ENCODE measurements at places on chromosomes 2 and 18.

GRCh38 chr2:57862727-57863126 is 183.9 kb upstream of the VRK2 start:
- DNase-seq, result no peak

GRCh38 chr2:58800881-58801280 is 559.8 kb upstream of the FANCL start:
- DNase-seq, result no peak

GRCh38 chr2:73295751-73296400 is 2.5 kb upstream of the EGR4 start:
- no peak for DNase-seq

DNA sequence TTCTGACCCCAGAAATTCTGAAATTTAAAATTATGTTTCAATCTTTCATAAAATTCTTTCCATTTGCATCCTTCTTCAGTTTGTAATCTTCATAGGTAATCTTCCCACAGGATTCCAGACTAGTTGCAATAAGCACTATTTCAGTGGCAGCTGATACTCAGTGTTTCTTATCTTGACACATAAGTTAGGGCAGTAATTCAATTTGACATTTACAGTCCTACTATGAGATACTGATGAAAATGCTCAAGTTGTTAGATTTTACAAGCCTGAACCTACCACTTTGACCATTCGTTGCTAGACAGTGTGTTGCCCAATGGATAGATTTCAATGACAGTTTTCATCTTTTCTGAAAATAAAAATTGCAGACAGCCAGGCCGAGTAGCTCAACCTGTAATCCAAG is 10.4 kb downstream of the METTL21A start:
- DNase-seq, result no peak

DNA sequence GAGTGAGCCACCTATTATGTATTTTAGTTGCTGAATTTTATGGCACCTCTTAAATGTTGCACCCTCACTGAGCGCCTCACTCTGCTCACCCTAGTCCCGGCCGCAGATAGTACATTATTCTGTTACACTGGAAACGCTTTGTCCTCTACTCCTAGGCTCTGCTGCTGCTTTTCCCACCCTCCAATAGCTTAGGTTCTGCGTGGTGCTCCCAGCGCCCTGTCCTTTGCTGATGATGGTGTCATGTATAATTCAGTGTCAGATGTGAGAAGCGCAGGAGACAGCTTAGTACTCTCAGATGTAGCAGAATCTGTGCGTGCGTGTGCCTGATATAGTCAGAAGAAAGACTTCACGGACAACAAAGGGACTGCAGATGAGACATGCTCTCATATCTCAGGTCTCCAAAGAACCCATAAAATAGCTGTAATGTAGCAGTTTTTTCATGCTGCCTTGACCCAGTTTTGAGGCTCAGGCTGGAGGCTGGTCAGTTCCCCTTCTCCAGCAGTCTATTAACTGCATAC is 1.4 kb upstream of the REEP1 start:
- no peak for DNase-seq

DNA sequence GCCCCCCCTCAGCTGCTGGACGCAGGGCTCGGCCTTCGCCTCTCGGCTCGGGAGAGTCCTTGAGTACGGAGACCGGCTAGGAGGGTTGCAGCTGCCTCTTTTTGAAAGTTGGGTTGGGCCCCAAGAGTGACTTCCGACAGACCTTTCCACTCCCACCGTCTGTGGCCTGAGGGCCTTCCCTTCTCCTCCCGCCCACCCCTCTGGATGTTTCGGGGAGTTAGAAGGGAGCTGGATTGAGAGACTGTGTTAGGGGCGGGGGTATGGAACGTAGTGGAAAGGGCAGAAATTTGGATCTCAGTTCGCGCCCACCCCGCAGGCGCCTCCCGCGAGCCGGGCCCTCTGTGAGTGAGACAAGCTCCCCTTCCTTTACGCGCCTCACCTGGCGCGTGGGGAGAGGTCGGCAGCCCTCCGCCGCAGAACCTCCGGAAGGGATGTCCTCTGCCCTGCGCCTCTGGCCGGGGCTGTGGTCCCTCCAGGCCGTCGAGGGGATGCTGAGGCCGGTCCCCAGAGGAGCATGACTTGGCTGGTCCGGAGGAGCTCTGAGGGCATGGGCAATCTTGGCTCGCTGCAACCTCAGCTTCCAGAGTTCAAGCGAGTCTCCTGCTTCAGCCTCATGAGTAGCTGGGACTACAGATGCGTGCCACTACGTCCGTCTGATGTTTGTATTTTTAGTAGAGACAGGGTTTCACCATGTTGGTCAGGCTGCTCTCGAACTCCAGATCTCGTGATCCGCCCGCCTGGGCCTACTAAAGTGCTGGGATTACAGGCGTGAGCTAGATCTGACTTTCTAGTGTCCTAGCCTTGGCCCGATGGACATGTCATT is 15.9 kb downstream of the C2orf74 start:
- DNase-seq, result peak; percentile 27

DNA sequence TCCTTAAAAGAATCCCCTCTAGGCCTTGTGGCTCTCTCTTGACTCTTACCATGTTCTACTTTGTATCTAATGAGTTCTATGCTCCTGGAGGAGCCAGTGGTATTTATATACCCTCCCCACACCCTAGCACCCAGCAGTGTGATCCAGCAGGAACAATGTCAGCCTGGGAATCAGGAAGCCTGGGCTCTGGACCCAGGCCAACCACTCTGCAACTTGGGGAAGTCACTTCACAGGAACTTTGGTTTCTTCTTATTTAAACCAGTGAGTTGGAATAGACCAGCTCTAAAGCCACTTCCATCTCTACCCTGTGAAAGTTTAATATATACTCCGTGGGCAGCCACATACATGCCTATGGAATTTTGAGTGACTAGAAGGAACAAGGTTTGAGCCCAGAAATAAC is 11.6 kb upstream of the SPTBN1 start:
- DNase-seq, result no peak

GRCh38 chr2:117833911-117834310 is 19.4 kb downstream of the DDX18 start:
- no peak for DNase-seq

DNA sequence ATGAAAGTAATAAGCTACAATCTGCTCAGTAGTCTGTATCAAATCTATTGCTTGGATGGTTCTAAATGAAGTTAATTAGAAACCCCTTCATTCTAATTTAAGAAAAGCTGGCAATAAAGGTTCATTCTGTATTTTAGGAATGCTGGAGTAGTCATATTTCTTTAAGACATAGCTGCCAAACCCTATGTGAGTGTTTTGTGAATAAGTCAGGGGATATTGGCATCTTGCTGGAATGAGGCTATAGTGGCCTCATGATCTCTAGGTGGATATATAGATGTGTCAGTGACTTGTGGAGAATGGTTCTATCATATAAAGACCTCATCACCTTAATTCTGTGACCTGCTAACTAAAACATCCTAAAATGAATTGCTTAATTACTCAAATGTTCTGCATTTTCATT is 196.3 kb downstream of the PDE1A start:
- no peak for DNase-seq

- no peak for DNase-seq
Observed at GRCh38 chr18:79941473-79942119, 9.9 kb downstream of the SLC66A2 start.

DNA sequence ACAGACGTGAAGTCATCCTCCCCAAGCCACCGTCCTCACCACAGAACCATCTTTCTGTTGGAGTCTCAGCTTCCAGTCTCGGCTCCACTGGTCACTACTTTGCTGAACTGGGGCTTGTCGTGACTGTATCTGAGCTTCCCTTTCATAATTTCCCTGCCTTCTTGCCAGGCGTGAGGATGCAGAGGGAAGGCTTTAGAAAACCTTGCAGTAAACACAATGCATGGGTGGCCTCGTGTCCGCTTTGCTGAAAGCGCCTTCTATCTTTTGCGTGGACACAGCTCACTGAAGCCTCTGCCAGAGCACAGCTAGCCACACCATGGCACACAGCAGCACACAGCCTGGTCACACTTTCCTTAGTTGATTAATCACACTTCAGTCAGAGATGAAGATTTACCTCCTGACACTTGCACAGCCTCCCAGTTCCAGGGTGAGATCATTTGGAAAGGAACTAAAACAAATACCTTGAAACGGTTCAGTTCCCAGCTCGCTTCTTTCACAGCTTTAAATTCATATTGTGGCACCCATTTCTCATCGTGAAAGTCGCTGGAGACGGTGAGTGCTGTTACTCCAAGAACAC is 2.8 kb upstream of the GPR45 start:
- DNase-seq, result no peak

GRCh38 chr2:26820932-26821331 is 27.0 kb upstream of the DPYSL5 start:
- DNase-seq, result no peak

- peak; percentile 3 for DNase-seq
Observed at GRCh38 chr18:2050702-2051201, 520.6 kb downstream of the METTL4 start.

DNA sequence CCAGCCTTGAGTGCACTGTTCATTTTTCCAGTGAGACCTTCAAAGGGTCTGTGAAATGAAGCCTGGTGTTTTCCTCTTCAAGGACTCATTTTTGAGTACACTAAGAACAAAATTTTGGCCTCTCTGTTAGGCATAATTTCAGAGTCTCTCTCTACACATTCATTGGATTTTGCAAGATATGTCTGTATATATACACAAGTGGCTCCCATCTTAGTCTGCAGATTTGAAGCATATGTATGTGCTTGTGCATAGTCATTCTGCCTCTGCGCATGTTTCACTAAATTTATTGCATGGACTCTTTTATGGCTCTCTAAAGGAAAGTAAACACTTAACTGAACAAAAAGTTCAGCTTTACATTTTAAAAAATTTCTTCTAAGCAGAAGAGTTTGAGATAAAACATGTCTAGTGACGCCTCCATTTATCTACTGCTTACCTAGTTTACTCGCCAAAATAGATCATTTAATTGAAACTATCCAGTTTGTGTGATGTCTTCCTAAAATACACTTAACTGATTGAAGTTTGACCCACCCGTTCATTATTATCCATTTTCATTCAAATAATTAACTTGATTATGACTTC is 145.9 kb downstream of the FMNL2 start:
- no peak for DNase-seq

GRCh38 chr2:217703102-217703501 is 299.7 kb downstream of the TNS1 start:
- no peak for DNase-seq

GRCh38 chr2:69216535-69217332 is 170.3 kb downstream of the GFPT1 start:
- DNase-seq, result peak; percentile 90

DNA sequence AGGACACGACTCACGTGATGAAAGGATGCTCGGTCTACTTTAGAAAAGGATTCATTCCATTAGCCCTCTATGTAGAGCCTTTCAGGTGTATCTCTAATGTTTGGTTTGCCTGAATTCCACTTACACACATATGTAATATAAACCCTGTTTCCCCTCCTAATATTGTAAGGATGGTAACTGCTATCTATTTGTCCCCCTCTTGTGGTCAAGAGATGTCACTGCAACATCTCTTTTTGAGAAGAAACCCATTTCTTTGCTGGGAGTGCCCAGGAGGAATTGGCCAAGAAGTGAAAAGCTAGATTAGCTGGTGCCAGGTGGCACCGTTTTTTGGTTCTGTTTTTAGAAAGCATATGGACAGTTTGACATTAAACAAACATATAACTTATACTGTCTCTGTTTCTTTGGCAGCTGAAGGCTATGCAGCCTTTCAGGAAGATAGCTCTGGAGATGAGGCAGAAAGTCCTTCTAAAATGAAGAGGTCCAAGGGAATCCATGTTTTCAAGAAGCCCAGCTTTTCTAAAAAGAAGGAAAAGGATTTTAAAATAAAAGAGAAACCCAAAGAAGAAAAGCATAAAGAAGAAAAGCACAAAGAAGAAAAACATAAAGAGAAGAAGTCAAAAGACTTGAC is 41.2 kb downstream of the RALBP1 start:
- peak; percentile 67 for DNase-seq

DNA sequence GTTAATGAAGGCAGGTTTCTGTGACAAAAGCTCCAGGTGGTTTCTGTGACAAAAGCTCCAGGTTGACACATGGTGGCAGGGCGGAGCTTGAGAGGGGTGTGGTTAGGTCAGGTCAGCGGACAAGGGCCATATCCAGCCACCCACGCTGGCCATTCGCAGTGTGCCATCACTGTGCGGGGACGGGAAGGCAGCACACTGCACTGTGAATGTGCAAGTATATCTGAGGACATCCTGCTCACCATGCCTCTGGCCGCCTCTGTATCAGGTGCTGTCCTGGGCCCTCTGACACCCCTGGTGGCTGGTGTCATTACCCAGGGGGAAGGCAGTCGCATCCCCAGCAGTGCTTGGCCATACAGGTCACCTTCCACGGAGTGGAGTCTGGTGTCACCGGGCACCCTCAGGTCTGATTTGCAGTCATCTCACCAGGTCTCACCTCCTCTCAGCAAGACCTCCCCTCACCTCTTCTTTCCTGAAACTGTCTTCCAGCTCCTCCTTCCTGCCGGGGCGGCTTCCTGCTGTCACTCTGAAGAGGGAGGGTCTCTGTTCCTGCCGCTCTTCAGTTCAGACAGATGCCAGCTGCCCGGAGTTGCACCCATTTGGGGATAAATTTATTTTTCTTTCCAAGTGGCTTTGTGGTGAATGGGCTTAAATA is 34.9 kb downstream of the CTIF start:
- DNase-seq, result no peak

- DNase-seq, result no peak
Observed at GRCh38 chr2:236915186-236915585, 170.5 kb upstream of the COPS8 start.

GRCh38 chr2:119591523-119591922 is 47.3 kb downstream of the CFAP221 start:
- DNase-seq, result no peak

- peak; percentile 74 for DNase-seq
Observed at GRCh38 chr2:216516730-216517350, 18.2 kb downstream of the RPL37A start.

DNA sequence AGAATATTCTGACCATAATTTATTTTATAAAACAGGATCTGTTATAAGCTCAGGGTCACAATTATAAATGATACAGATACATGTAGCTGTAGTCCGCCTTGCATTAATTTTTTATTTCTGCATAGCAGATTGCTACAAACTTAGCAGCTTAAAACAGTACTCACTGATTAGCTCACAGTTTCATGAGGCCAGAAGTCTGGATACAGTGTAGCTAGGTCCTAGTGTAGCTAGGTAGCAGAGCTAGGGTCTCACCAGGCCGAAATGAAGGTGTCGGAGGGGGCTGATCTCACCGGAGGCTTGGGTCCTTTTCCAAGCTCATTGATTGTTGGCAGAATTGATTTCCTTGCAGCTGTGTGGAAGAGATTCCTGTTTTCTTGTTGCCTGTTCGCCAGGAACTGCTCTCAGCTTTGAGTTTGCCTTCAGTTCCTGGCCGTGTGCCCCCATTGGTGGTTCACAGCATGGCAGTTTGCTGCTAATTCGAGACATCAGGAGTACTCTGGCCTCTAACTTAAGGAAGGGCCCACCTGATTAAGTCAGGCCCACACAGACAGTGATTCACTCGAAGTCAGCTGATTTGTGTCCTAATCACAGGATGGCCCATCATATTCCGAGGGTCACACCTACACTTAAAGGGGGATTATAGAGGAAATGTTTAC is 18.4 kb downstream of the NAPG start:
- DNase-seq, result no peak

All from fibroblast of pulmonary artery (primary cell).